ENCODE measurements at places on chromosomes 16 and 17.

DNA sequence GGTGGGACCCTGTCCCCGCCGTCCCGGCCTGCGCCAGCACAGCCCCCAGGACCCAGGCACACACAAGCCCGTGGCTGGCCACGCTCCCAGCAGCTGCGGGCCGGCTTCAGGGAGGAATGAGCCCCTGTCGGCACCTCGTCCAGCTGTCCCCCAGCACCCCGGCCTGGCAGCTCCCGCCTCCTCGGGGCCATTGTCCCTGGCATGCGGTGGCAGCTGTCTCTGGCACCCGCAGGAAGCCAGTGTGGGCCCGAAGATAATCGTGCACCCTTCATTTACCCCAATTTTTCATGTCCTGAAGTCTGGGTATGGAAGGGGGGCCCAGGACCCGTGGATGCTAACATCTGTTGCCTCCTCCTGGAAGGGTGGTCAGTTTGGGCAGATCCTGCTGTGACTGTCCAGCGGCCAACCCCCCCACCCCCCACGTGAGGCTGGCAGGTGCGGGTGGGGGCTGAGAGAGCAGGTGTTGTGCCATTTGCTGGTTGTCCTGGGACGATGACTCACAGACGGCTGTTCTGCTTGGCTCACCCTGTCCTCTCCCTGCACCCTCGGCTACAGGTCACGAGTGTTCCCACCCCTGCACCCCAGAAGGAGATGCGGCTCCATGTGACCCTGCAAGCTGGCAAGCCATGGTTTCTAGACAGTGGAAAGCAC, 4.0 kb upstream of the LMF1 start:
- DNase-seq = no peak

DNA sequence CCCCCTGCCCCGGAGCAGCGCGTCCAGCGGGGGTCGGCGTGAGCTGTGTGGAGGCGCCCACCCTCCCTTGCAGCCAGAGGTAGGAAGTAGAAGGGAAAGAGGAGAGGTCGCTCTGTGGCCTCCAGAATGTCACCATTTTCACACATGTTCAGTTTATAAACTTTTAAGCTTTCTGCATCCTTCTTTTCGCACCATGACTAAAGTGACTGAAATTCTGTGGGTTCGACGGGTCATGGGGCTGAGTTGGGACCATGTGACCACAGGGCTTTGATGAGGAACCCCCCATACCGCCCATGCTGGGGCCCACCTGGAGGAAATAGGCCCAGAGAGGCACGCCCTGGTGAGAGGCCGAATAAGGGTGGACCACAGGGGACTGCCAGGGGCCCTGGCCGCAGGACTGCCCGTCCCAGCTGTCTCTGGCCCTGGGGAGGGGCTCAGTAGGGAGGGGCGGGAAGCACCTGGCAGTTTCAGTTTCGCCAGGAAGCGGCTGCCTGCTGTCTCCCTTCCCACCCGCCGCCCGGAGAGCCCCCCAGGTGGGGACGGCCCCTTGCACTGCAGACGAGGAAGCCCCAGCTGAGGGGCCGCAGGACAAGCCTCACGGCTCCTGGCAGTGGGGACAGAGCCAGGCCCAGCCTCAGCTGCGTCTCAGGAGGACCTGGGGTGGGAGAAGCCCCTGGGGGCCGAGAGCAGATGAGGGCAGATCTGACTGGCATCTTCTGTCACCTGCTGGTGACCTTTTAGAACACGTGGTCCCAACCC, 9.0 kb downstream of the CBFA2T3 start:
- DNase-seq = no peak

DNA sequence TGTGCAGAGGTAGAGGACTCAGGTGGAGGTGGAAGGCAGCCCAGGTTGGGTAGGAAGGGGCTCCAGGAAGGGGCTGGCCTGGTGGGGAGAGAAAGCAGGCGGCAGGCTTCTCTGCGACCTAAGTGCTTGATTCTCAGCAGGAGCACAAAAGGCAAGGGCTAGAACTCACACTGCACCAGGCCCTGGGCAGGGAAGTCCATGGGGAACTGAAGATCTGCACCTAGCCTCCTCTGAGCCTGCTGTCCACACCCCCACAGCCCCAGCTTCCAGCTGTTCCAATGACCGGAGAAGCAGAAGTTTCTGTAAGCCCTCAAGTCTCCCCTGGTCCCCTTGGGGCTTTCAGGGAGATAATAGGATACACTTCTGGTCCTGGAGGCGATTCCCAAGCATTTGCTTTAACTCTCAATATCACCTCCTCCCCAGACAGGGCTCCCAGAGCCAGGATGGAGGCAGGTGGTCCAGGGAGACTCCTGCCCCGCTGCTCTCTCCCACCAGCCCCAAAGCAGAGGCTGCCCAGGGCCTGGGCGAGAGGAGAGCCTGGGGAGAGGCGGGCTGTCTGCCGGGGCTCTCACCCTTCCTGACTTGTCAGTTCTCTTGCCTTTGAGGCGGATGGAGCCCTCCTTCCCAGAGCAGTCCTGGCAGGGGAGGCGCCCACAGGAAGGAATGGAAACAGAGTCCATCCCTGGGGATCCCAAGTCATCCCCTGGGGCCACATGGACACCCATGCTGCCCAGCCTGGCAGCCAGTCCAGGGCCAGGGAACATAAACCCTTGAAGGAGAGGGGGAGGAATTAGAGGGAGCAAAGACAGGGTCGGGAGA, 126.0 kb downstream of the RBFOX3 start:
- no peak for DNase-seq

GRCh38 chr17:4623249-4623648, 18.2 kb downstream of the ALOX15 start:
- DNase-seq = no peak

GRCh38 chr17:45703806-45704205, 80.3 kb upstream of the CRHR1 start:
- no peak for DNase-seq

- DNase-seq = no peak
Observed at GRCh38 chr16:76441876-76442275, 164.7 kb downstream of the CNTNAP4 start.

- no peak for DNase-seq
Observed at GRCh38 chr17:8016632-8017424, 14.4 kb downstream of the GUCY2D start.

GRCh38 chr17:6437466-6437865, 2.5 kb upstream of the AIPL1 start:
- DNase-seq = no peak

GRCh38 chr16:72502594-72503005, 330.6 kb upstream of the PMFBP1 start:
- DNase-seq = no peak

DNA sequence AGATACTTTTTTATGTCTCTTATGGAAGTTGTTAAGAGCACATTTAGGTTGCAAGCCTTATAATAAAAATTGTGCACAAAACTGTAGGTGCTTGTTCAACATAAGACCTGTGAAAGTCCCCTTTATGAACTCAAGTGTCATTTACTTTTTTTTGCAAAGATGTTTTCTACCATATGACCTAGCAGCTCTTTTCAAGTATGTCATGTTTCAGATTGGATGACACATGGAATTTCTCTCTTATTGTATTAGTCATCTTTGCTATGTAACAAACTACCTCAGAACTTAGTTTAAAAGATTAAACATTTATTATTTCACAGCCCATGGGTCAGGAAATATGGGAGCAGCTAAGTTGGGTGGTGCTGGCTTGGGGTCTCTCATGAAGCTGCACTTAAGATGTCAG, 57.9 kb downstream of the PHKB start:
- DNase-seq = no peak

GRCh38 chr16:7492122-7492521, 159.5 kb downstream of the RBFOX1 start:
- no peak for DNase-seq

GRCh38 chr17:36069136-36069535, 5.1 kb downstream of the CCL18 start:
- DNase-seq = no peak

- no peak for DNase-seq
Observed at GRCh38 chr17:63311416-63311937, 134.6 kb downstream of the CYB561 start.

DNA sequence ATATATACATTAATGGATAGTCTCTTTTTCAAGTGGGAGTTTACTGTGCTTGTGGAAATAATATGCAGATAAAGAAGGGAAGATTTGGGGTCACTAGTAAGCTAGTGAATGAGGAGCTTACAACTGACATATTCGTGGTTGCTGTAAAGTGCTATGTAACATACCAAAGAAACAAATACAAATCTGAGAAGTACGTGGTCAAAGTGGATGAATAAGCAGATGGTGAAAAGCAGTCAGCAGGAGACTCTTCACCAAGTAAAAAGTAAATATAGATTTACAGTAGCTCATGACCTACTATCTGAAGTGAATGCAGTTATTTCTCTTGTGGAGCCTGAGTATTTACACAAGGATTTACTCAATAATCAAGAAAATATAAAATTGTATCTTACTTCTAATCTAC, 136.6 kb upstream of the ELAC2 start:
- peak; percentile 19 for DNase-seq

- peak; percentile 39 for DNase-seq
Observed at GRCh38 chr16:10097271-10097670, 85.0 kb downstream of the GRIN2A start.

- DNase-seq = no peak
Observed at GRCh38 chr17:76738468-76738850, 540 bp downstream of the MFSD11 start.

GRCh38 chr17:3590768-3591167, 18.4 kb downstream of the TRPV1 start:
- no peak for DNase-seq

DNA sequence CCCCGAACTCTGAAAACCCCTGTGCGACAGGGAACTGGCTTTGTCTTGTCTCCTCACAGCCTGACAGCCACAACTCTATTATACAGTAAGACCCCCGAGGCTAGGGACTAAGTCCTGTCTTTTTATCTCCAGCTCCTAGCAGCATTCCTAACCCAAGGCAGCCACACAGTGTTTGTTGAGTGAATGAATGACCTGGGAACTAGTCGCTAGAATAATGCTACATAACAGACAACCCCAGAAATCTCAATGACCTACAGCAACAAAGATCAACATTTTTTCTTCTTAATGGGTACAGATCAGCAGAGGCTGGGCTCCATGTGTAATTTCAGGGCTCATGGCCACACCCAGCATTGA, 71.4 kb upstream of the TNRC6C start:
- no peak for DNase-seq

DNA sequence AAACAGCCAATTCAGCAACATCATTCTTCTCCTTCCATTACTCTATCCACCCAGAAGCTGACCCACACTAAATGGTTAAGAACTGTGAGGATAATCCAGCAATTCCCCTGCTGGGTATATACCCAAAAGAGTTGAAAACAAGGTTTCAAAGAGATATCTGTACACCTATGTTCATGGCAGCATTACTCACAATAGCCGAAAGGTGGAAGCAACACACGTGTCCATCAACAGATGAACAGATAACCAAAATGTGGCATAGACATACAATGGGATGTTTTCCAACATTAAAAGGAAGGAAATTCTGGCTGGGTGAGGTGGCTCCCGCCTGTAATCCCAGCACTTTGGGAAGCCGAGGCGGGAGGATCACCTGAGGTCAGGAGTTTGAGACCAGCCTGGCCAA, 19.9 kb downstream of the MIS12 start:
- no peak for DNase-seq

- DNase-seq = no peak
Observed at GRCh38 chr16:51592535-51593300, 441.6 kb upstream of the SALL1 start.

- peak; percentile 35 for DNase-seq
Observed at GRCh38 chr16:52069866-52070265, 477.1 kb downstream of the TOX3 start.

- no peak for DNase-seq
Observed at GRCh38 chr17:42564815-42565522, 1.9 kb upstream of the MLX start.

DNA sequence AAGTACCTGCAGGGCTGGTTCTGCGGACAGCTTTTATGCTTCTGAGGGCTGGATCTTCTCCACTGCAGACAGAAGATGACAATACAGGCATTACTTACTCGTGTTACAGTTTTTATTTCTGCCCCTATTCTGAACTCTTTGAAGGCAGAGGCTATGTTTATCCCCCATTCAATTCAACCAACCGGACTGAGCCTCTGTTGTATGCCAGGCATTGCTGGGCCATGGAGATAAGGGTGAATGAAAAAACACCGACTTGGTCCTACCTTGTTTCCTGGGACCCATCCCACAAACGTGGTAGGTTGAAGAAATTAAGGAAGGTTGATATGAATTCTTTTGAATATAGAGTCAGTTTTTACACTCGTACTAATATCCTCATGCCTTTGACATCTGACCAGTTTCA, 10.0 kb upstream of the HP start:
- DNase-seq = no peak

DNA sequence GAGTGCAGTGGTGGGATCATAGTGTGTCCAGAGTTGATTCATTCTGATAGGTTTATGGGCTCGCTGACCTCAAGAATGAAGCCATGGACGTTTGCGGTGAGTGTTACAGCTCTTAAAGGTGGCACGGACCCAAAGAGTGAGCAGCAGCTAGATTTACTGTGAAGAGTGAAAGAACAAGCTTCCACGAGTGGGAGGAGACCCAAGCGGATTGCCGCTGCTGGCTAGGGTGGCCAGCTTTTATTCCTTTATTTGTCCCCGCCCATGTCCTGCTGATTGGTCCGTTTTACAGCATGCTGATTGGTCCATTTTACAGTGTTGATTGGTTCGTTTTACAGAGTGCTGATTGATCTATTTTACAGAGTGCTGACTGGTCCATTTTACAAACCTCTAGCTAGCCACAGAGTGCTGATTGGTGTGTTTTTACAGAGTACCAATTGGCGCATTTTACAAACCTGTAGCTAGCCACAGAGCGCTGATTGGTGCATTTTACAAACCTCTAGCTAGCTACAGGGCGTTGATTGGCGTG, 17.5 kb downstream of the CACNG4 start:
- DNase-seq = no peak

DNA sequence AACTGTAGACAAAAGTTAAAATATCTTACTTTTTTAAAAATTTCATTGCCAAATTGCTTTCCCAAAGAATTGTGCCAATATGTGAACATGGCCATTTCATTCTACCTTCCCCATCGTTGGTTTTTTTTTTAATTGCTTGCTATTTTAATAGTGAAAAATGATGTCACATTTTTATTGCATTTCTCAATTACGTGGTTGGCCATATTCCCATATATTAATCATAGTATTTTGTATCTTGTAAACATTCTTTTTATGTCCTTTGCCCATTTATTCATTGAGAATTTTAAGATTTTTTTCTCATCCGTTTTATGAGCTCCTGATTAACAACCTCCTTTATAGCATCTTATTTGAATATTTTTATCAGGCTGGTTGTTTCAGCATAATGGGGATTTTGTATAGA, 7.2 kb downstream of the OMG start:
- DNase-seq = no peak

- DNase-seq = no peak
Observed at GRCh38 chr17:77772899-77773358, 185.6 kb upstream of the TNRC6C start.
